ENCODE measurements at places on chromosomes 2 and 18.

GRCh38 chr2:172606285-172606684 lies 50.4 kb downstream of the PDK1 start:
- DNase-seq = no peak

DNA sequence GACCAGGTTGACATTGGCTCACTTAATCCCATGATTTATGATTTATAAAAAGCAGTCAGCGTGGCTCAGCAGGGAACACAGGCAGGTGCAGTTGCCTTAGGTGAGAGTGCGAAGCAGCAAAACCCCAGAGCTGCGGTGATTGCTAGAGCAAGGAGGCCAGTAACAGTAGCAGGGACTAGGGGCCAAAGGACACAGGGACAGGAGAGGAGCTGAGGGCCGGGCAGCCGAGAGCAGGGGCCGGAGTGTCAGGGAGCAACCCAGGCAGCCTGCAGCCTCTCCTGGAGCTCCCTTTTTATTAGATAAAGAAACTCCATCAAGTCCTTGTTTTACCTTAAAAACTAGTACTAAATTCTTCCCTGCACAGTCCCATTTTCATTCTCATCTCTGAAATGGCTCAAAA lies 4.3 kb downstream of the MC2R start:
- DNase-seq = no peak

GRCh38 chr2:16318474-16319195 lies 347.0 kb downstream of the CYRIA start:
- DNase-seq = peak; percentile 74

GRCh38 chr2:112629823-112630222 lies 15.9 kb upstream of the SLC20A1 start:
- DNase-seq = no peak

DNA sequence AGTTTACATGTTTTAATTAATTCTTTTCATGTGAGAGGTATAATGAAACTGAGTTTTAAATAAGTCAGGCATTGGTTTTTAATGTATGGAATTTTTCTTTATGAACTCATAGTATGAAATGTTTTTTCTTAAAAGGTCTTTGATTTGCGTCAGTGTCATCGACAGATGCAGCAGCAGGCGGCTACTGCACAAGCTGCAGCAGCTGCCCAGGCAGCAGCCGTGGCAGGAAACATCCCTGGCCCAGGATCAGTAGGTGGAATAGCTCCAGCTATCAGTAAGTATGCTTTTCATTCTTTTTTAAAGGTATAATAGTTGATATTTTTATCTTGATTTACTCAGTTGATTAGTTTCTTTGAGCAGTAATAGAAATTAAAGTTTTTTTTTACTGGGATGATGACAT lies 46.5 kb downstream of the SMAD4 start:
- no peak for DNase-seq

DNA sequence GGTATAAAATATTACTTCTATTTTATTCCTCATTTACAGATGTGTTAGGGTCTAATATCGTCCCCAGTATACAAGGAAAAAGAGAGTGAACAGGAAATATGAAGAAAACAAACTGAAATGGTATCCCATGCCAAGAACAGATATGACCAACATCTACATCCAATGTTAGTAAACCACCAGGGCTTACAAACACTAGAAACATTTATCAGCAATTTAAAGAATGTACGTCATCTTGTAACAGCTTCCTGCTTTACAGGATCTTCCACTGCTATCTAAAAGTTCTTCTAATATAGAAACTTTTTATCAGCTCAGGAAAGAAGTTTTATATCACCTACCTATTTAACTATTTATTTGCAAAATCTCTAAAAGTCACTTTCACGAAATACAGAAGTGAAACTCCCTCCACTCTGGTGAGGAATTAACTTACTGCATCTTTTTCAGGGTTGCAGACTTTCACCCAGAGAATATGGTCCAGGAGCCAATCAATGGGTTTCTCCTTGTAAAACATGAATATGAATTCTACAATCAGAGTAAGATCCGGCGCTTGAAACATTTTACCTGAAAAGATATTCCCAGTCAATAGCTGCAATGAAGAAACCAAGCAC lies 35.2 kb downstream of the UNC50 start:
- no peak for DNase-seq

GRCh38 chr18:6199777-6200176 lies 214.9 kb downstream of the L3MBTL4 start:
- DNase-seq = no peak

- no peak for DNase-seq
These were observed 62.9 kb downstream of the COL6A3 start for GRCh38 chr2:237351046-237351445.

DNA sequence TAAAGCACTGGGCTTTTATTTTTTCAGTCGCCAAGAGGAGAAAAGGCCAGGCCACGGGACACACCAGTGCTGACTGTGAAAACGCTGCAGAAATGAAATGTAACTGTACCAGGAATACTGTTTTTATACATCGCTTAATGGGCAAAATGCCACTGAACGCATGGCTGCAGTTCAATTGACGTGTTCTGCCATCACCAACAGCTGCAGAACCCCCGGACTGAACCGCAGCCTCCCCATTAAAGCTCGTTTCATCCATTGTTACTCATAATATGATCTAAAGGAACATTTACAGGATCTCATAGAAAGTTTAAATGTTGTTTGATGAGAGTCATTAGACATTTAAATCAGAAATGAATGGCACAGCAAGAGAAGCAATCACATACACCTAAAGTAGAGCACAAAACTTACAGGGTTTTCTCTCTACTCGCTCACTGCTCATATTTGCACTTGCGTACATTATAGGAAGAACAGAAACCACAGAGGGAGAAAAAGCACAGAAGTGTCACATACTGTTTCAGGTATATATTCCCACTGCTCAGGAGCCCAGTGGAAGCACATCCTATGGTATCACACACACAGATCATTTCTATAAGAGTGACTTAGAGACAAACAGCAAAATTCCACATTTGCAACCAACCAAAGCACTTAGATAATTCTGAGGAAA lies 35.3 kb downstream of the TCF4 start:
- DNase-seq = no peak

DNA sequence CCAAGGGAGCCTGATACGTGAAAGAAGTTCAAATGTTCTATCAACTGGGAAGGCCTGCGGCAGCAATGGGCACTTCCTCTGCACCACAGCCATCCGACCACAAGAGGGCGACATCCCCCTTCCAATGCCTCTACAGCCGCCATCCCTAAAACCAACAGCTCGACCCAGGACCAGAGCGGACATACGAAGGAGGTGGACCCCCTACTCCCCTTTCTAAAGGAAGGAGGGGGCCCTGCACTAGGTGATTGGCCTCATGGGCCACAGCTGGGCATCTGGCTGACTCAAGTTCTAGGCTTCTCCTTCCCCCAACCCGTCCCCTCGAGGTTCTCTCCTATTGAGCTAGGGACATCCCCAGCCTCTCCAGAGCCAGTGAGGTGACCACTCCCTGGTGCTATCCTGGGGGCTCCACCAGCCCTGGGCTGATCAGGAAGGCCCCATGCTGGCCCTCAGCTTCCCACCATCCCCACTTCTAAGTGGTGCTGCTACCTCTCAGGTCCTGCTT lies 217.2 kb downstream of the TNS1 start:
- peak; percentile 40 for DNase-seq

- no peak for DNase-seq
These were observed 242.0 kb upstream of the LYPD1 start for GRCh38 chr2:132911726-132912724.

- no peak for DNase-seq
These were observed 22.8 kb downstream of the NFE2L2 start for GRCh38 chr2:177241711-177242120.

DNA sequence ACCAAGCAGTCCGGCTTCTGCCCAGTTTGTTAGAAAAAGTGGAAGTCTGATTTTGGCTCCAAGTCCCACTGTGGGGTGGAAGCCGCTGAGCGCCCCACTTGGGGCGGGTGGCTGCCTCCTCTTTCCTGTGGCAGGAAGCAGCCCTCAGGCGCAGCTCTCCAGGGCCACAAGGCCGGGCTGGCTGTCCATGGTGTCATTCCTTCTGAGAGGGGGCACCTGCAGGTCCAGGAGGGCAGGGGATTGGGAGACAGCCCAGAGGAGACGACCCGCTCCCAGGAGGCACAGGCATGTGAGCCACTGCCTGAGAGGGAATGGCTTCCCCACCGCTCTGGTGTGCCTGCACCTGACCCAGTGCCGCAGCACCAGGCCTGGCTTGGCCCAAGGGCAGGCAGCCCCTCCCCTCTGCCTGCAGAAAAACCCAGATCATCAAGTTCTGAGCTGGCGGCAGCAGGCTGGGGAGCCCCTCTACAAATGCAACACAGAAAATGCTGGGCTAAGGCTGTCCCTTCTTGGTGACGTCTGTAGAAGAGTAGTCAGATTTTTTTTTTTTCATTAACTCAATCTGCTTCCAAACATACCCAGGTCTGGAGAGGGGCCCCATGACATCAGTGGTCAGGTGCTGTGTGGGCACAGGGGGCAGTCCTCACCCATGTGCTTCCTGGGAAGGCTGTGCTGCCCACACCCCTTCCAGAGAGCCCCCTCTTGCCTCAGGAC lies 38.4 kb downstream of the HS6ST1 start:
- DNase-seq = peak; percentile 89

- no peak for DNase-seq
These were observed 127.0 kb upstream of the NPAS2 start for GRCh38 chr2:100692906-100693305.

- no peak for DNase-seq
These were observed 70.7 kb downstream of the HDAC4 start for GRCh38 chr2:239329972-239330572.

- DNase-seq = no peak
These were observed 923 bp downstream of the PSMD1 start for GRCh38 chr2:231057590-231057989.

GRCh38 chr2:37376421-37377186 lies 32.2 kb downstream of the QPCT start:
- DNase-seq = no peak

DNA sequence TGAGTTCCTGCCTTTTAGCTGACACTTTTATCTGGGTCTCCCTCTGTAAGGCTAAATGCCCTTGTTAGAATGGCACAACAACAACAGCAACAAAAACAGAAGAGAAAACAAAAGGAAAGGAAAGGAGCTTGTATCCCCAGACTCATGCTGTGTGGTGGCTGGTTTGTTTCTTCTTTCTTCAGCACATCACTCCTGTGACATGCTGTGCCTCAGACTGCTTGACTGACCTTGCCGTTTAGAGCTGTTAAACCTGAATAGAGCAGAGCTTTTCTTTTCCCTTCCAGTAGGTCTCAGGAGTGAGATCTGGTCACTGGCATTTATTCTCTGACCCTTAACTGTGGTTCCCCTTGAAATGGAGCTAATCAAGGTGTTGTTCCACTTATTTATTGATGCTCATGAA lies 18.9 kb downstream of the GALNT13 start:
- DNase-seq = no peak

GRCh38 chr18:61587865-61588264 lies 254.6 kb downstream of the CDH20 start:
- DNase-seq = no peak

DNA sequence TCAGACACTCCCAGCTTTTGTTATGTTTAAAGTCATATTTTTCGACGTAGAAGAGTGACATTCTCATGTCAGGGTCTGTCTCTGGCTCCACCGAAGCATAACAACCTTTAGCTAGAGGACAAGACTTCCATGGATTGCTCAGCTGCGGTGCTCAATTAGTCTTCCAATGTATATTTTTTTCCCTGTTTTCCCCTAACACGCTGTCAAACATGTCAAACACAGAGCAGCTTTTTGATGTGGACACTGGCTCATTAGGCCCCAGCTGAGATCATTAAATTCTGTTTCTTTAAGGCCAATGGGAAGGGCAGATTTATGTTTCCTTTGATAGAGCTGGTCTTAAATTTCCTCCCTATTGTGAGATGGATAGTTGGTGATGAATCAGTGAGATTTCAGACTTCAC lies 525.4 kb downstream of the PIK3C3 start:
- DNase-seq = no peak

DNA sequence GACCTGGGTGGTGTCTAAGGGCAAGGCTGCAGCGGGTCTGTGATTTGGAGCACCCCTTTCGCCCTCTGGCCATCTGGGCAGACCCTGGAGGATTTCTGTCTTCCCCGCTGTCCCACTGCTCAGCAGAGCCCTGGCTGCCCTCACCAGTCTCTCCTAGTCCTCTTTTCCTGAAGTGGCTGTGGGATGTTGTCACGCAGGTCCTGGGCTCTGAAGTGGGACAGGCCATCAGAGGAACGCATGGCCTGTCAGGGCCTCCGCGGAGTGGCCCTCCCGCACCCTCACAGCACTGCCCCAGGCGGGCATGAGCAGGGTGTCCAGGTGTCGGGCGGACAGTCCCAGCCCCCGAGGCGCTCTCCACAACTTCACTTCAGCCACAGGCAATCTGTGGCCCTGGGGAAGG lies 1.1 kb upstream of the TMEM185B start:
- no peak for DNase-seq

- DNase-seq = no peak
These were observed 2.7 kb downstream of the SEMA4C start for GRCh38 chr2:96866986-96867755.

- no peak for DNase-seq
These were observed 6.4 kb downstream of the ITGA4 start for GRCh38 chr2:181463588-181463987.

- DNase-seq = no peak
These were observed 7.4 kb downstream of the MIB1 start for GRCh38 chr18:21747764-21748693.

- no peak for DNase-seq
These were observed 3.2 kb upstream of the HOXD12 start for GRCh38 chr2:176096243-176096985.

- no peak for DNase-seq
These were observed 338.2 kb downstream of the AGPS start for GRCh38 chr2:177730792-177731191.

DNA sequence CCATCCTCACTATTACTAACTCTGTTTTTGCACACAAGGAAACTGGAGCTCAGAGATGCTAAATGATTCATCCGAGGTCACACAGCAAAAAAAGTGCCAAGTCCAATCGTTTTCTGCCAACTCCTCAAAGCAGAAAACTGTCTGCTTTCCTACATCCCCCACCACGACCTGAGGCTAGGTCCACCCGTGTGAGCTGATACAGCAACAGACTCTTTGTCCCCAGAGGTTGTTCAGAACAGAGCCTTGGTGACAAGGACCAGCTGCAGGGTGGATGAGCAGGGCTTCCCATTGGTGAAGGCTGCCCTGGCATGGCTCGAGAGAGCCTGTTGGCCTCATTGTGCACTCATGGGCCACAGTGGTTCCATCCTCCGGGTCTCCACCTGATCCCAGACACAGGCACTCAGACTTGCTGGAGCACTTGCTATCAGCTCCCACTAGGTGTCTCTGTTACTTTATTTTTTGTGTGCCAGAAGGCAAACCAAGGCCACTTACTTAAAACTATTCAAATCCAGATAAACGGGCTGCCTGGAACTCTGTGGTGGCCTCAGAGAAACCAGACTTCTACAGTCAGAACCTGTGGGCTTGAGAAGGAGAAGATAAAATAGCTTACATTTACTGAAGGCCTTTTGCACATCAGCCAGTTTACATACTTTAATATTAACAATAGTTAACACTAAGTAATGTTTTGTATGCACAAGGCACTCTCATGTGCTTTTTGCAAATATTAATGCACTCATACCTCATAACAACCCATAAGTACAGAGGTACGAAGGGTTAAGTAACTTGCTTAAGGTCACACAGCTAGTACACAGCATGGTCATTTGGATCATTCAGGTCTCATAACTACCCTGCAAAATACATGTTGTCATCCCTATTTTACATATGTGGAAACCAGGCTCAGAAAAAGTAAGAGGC lies 62.9 kb upstream of the CTIF start:
- peak; percentile 78 for DNase-seq
